ENCODE measurements at places on chromosomes 4 and X.

GRCh38 chr4:182567119-182567518, 323.9 kb downstream of the TENM3 start:
- DNase-seq, result no peak

DNA sequence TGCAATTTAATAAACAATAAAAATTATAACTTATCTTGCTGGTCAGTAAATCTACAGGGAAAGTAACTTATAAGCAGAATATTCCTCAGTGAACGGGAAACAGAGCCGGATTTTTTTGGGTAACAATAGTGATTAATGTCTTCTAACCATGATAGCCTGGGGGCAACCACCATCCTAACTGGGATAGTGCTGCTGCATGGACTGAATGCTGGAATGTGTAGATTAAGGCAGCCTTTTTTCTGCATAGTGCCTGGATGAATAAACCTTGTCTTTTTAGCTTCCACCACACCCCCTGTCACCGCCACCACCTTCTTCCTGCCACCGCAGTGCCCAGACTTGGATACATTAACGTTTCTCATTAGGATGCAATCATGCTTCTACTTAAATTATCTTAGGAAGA, 83.6 kb upstream of the LNX1 start:
- no peak for DNase-seq

DNA sequence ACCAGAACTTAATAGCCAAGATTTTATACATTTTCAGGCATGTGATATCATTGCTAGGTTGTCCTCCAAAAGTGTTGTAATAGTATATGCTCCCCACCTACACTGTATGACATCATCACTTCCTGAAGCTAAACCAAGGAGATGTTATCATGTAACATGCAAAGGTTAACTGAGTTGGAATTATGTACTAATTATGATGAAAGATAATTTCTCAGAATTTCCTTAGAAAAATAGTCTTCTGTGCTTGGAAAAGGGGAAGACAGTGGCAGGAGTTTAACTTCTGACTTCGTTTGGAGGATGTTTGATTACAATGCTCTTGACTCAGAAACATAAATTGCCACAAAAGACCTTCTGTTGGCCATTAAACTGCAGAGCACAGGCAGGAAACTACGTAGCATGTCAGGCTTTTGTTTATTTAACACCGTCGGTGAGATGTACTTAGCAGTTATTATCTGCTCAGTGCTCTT, 83.6 kb upstream of the GUCY1A1 start:
- DNase-seq, result peak; percentile 69

- DNase-seq, result peak; percentile 96
Measured at GRCh38 chr4:74109116-74109869, 10.3 kb upstream of the CXCL2 start.

- DNase-seq, result peak; percentile 2
Measured at GRCh38 chr4:82989575-82990429, 20.8 kb downstream of the LIN54 start.

- DNase-seq, result no peak
Measured at GRCh38 chr4:76605099-76605563, 170.1 kb downstream of the SHROOM3 start.

DNA sequence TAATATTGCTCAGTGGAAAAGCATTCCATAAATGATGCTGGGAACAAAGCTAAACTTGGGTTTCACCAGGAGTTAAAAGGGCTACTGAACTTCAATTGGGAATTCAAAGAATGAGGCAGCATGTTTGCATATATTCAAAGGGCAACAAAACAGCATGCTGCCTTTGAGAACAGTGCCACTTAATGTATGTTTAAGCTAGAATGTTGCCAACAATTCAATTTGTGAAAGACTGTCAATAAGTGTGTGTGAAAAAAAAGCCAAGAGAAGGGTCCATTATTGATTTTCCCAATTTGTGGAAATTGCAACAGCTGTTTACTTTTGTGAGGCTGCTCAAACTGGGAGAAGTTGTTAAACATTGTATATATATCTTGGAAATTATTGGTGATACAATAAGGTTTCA, 701.9 kb upstream of the ACTRT1 start:
- DNase-seq, result no peak

GRCh38 chrX:120450163-120450562, 18.9 kb downstream of the LAMP2 start:
- peak; percentile 32 for DNase-seq

GRCh38 chr4:173237152-173237551, 68.5 kb downstream of the GALNT7 start:
- DNase-seq, result no peak
